SHP77 (cell line): ENCODE measurements at places on chromosomes 6 and 20.

GRCh38 chr20:63273635-63274380 is 1.2 kb downstream of the ARFGAP1 start:
- no peak for DNase-seq

DNA sequence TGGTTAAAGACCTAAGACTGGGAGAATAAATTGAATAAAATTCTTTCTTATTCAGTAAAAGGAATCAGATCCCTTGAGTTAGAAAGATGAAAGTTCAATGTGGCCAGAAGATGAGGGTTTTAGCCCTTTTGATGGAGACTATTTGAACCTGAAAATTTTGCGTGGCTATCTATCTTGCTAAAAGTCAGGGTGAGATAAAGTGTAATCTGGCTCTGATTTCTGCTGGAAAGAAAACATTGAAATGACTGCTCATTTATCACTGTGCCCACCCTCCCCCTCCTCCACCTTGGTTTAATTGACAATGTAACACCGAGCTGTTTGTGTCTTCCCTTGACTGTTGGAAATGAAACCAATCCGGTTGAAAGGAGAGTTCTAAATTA is 32.9 kb upstream of the TCF21 start:
- no peak for DNase-seq

- DNase-seq: peak; percentile 46
Measured at GRCh38 chr20:46809706-46810360, 84.8 kb upstream of the EYA2 start.

GRCh38 chr20:12030470-12030869 is 112.8 kb downstream of the BTBD3 start:
- DNase-seq: peak; percentile 38

- no peak for DNase-seq
Measured at GRCh38 chr6:16947375-16948015, 154.4 kb upstream of the STMND1 start.
